T1000 (cell line): ENCODE measurements at places on chromosomes 5 and 9.

GRCh38 chr5:23675456-23675855 lies 168.0 kb downstream of the PRDM9 start:
- no peak for DNase-seq

- no peak for DNase-seq
These were observed 208.8 kb downstream of the TLE4 start for GRCh38 chr9:79780559-79780958.

GRCh38 chr5:87081016-87081415 lies 186.7 kb upstream of the RASA1 start:
- no peak for DNase-seq

GRCh38 chr5:87951661-87952060 lies 317.0 kb downstream of the TMEM161B start:
- DNase-seq: no peak

DNA sequence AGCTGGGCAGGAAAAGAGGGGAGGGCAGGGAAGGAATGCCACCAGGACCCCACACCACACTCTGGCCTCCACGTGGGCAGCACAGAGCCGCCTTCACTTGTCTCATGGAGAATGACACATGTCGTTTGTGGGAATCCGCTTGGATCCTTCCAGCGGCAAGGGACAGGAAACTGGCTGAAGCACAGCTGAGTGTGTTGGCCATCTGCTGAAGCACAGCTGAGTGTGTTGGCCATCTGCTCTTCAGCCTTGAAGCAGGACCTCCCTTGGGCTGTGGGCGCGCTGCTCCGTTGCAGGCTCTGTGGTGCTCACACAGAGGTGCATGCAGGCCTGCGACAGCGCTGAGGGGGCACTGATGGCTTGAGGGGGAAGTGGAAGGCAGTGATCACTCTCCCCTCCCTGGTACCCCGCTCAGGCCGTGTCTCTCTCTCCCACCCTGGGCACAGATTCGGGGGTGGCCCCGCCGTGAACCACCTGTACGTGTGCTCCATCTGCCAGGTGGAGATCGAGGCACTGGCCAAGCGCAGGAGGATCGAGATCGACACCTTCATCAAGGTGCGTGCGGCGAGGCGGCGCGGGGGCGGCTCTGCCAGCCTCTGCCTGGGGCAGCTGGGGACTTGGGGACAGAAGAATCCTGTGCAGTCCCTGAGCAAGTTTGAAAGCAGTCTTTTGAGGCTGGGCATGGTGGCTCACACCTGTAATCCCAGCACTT lies 40.6 kb downstream of the USP20 start:
- no peak for DNase-seq

GRCh38 chr5:43191740-43192557 lies at the start of gene NIM1K:
NIM1K (plus strand) TSS chr5:43192225; CDS start chr5:43245776, 53,551 bp downstream.
- peak; percentile 66 for DNase-seq

DNA sequence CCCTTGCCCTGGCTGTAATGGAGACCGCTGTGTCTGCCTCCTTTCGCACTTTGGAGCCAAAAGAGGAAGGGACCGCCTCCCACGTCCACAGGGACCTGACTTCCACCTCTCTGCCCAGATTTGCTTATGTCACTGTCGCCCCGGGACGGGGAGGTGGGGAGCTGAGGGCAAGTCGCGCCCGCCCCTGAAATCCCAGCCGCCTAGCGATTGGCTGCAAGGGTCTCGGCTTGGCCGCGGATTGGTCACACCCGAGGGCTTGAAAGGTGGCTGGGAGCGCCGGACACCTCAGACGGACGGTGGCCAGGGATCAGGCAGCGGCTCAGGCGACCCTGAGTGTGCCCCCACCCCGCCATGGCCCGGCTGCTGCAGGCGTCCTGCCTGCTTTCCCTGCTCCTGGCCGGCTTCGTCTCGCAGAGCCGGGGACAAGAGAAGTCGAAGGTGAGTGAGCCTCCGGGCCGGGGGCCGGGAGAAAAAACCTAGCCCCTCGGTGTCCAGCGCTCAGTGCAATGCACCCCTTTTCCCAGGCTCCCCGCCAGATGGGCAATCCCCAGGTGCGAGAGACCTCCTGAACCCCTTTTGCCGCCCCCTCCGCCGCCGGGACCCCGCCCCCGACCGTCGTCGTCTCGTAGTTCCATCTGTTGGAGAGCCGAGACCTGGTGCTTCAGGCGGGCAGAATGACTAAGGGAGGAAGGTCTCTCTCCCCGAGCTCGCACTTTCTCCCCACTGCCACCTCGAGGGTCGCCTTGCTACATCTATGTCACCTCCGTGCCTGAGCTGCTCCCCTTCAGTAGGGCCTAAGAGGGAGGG lies at the start of gene GPX3:
GPX3 (plus strand) TSS at position 288 of the 807 bp plus-strand sequence; CDS start at position 352, 64 bp downstream.
- peak; percentile 23 for DNase-seq

- DNase-seq: no peak
These were observed 33.0 kb downstream of the EGFLAM start for GRCh38 chr5:38291355-38291754.

DNA sequence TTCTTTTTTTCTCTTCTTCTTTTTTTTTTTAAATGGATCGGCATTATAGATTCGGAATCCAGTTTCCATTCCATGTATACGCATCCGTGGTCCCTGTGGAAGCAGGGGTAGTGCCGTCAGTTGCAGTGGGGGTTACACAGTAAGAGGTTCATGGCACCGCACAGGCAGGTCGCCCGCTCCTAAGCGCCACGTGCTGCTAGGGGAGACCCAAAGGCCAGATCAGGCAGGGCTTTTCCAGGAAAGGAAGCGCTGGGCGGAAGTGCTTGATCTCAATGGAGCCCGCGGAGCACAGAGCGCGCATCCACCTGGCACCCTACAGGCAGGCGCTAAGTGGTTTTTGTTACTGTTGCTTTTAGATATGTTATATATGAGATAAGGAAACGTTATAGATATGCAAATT lies 174.8 kb upstream of the OR13F1 start:
- DNase-seq: no peak

- DNase-seq: no peak
These were observed 299.4 kb downstream of the PARP8 start for GRCh38 chr5:50965654-50966375.

DNA sequence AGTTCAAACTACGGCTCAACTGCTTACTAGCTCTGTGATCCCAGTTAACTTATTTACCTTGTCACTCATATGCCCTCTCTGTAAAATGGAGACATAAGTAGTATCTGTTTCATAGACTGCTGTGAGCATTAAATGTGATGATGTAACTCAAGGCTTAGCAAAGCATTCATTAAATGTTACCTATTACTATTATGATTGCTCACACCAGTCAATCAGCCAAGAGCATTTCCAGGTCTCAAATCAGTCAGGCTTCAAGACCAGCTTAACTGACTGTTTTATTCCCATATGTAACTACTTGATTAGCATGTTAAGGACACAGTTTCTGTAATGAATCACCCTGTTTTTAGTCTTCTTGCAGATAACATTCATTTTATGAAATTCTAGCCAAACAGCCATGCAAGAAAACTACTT lies 413.3 kb downstream of the MLLT3 start:
- DNase-seq: no peak

- peak; percentile 73 for DNase-seq
These were observed 25.6 kb downstream of the CAMK2A start for GRCh38 chr5:150263801-150264621.

- peak; percentile 5 for DNase-seq
These were observed 76.4 kb upstream of the PRSS3 start for GRCh38 chr9:33718987-33719386.

DNA sequence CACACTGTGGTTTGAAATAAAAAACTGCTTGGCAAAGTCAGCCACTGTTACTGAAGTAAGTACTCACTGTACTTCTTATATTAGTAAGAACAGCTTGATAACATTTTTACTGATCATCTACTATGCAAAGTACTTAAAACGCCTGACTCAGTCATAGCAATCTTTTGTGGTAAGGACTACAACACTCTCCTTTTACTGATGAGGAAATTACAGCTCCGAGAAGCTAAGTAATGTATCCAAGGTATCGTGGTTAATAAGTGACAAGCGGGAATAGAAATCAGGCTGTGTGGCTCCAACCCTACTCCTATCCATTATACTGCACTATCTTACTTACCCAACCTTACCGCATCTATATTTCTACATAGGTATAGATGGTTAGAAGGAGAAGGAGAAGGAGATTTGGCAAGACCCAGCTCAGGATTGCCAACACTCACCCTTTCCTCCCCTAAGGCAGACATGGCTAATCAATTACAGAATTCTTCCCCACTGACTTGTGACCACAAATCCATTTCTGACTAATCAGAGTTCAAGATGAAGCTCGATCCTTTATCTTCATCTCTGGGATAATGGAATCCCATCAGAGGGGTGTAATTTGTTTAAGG lies 281.4 kb downstream of the SPOCK1 start:
- no peak for DNase-seq

DNA sequence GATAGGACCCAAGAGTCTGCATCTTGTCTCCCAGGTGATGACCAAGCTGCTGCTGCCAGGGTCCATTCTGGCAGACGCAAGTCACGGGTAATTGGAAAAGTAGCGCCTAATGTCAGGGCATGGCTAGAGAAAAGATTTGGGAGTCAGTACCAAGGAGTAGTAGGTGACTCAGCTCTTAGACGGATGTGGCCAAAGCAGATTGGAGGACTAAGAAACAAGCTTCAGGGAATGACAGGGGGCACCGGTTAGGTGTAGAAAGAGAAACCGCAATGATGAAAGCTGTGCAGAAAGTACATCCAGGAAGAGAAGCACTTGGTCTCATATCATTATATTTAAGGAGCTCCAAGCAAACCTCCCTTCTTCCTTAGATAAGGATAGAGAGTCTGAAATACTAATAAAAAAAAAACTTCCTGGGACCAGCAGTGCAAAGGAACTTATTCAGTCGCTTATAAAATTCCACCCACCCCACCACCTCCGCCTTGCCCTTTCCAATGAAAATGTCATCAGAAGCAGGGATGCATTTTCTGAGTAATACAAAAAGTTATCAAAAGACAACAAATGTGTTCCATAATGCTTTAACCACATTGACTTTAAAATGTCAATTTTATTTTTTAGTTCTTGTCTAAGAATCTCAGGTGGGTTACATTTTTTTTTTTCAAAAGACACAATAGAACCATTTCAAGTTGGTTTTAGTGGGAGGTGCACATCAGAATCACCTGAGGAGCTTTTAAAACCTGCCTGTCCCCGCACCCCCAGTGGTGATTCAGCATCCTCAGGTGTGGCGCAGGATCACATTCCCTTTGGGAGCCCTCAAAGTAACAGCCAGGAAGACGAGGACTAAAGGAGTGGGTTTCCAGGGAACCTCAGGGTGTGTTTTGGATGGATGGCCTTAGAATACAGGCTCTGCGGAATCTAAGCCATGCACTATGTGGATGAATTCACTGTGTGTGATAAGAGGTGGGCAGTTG lies 31.2 kb downstream of the PTPN3 start:
- no peak for DNase-seq

DNA sequence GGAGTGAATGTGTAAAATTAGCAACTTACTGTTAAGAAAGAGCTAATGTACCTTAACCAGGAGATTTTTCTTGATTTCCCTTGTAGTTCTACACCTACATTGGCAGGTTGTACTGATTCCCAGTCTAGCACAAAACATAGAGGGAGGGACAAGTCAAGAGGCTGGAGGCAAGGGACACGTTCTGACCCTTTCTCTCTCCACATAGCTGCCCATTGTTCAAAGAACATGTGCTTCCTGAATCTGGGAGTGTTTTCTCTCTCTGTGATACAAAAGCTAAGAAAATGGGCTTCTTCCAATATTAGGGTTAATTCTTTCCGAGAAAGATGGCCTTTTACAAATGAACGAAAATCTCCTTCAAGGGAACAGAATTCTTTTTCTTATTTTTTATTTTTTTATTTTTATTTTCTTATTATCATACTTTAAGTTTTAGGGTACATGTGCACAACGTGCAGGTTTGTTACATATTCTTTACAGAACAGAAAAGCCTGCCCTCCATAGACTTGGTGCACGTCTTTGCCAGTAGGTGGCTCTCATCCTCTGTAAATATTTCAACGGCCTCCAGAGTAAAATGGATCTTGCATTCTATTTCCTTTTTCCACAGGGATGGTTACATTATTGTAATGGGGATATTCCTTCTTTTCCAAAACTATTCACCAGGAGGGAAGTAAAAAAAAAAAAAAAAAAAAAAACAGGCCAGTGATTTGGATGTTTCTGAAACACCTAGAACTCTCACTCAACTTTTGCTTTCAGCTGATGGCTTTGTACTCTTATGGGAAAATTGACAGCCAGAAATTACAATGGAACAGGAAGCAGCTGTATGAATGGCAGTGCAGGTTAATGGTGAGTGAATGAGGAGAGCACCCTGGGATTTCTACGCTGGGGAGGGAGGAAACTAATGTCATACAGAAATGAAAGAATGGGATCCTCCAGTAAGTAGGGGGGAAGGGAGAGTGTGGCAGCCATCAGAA lies 13.1 kb upstream of the IFNA5 start:
- DNase-seq: no peak

- no peak for DNase-seq
These were observed 5.9 kb downstream of the FAM78A start for GRCh38 chr9:131270171-131271015.

- DNase-seq: no peak
These were observed 715.2 kb upstream of the ZNF608 start for GRCh38 chr5:125461641-125462072.

GRCh38 chr5:98258939-98259338 lies 514.5 kb upstream of the RGMB start:
- DNase-seq: no peak

DNA sequence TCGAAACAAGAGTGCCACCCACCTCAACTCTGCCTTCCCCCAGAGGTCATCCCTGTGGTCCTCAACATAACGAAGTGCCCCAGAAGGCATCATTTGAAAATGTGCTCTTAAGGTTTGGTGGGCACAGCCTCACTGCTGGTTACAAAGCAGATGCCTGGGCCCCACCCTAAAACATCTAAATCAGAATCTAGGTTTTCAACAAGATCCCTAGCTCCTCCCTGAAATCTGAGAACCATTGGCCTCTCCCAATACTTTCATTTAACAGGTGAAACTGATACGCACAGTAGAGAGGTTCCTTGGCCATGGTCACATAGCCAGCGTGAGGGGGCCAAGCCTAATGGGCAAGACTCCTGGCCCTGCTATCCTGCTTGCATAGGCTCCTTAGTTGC lies 376.2 kb upstream of the CLINT1 start:
- no peak for DNase-seq

DNA sequence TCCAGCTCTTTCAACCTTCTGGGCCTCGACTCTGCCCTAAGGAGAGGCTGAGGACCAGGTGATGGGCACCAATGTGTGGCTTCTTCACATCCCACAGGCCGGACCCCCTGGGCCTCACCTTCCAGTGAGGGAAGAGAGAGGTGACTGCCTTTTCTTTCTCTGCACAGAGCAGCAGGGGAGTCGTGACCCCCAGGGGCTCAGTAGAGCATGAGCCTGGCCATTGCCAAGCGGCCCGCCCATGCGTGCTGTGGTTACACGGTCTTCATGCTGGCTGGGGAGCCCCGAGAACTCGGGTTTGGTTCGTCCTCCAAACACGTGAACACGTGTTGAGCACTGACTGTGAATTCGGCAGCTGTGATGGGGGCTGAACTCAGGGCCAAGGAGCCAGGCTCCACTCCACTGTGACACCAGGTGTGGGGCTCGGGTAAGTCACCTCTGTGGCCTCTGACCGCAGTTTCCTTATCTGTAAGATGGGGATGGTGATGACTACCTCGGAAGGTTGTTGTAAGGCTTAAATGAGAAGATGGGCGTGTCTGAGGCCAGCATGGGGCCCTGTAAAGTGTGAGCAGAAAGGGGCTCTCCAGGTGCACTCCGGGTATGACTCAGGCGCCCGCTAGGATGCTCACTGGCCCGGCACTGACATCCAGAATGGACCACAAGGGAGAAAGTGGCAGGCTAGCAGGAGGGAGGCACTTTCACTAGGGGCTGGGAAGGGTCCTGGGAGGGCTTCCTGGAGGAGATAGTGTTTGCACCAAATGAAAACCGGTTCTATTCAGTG lies 13.4 kb upstream of the GRHPR start:
- no peak for DNase-seq
